Activated CD4-positive, alpha-beta T cell treated with anti-CD3 and anti-CD28 coated beads for 48 hours (primary cell): ENCODE measurements at places on chromosomes 7 and 10.

DNA sequence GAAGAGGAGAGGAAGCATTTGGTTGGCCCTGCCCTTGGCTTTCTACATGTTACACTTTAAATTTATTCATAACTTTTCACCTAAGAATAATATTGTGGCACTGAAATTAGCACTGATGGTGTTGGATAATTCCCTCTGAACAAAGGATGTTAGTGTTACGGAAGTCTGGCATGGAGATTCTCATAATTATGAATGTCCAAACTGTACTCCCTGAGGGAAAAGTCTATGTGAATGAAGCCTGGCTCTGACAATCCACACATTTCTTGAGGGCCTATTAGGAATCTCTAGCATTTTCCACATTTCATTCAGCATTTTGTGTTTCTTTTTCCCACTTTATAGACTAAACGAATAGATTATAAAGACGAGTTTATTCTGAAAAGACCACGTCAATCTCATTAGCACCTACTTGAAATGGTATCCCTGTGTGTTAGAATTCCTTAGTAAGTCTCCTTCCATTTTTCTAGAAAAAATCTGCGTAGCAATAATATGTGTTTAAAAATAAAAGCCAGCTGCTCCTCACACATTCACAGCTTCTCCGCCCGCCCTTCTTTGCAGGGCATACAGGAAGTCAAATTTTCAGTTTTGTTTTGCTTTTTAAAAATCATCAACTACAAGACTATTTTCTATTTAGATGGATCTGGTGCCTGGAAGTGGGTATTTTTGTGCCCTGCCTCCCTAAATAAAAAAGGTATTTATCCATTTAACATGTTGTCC is 131.8 kb upstream of the PALS2 start:
- DNase-seq, result no peak

- DNase-seq, result no peak
Observed at GRCh38 chr10:2244471-2244870, 507.1 kb upstream of the ADARB2 start.

- DNase-seq, result no peak
Observed at GRCh38 chr10:123038782-123039631, 30.2 kb downstream of the ACADSB start.

GRCh38 chr7:157556642-157556944 is 219.8 kb downstream of the DNAJB6 start:
- no peak for DNase-seq

DNA sequence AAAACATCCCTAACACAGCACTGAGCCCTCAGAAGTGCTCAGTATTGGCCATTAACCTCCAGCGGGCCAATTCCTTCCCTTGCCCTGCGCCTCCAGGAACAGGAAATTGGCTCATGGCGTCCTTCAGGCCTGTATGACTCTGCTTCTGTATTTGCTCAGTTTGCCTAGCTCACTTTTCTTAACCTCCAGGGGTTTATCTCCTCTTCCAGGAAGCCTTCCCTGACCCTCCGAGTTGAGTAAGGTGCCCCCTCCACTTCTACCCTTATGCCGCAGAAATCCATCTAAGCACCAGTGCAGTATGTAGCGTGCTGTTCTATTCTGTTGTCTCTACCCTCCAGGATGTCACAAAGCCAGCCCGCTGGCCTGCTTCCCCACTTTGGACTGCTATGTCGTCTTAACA is 1.1 kb upstream of the SFXN4 start:
- no peak for DNase-seq

- no peak for DNase-seq
Observed at GRCh38 chr10:5528989-5529701, 4.4 kb downstream of the CALML3 start.

- DNase-seq, result no peak
Observed at GRCh38 chr7:147510923-147511322, 1079.6 kb upstream of the C7orf33 start.

DNA sequence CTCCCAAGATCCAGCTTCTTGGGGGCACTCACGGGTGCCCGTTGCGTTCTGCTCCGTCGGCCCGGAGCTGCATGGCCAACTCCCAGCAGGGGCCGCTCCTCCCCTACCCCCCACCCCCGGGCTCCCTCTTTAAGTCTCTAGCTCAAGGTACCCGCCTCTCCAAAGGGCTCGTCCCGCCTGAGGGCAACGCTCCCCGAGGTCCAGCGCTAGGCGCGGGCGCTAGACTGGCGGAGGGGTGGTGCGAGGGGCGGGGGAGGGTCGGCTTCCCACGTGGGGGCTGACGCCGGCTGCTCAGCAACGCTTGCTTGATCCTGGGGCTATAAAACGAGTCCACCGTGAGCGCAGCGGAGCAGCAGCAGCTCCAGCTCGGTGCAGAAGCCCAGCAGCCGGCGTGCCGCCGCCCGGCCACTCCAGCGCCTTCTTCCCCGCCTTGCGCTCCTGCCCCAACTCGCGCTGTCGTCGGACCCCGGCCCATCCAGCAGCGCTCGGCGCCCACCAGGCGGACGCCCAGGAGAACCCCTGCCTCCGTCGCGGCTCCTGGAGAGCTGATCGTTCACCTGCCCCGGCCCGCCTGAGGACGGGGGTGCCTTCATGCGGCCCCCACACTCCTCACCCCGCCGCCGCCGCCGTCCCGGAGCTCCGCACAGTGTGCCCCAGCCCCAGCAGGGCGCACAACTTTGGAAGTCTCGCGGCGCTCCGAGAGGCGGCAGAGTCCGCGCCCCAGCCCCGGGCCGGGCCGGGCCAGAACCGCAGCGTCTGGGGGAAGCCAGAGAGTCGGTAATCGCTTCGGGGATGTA is at the start of gene ADRA2A:
Gene ADRA2A (plus strand): TSS at position 348 of the 797 bp plus-strand sequence. CDS start 968 bp downstream, outside the sequence.
- DNase-seq, result peak; percentile 35

GRCh38 chr10:7958442-7958841 is 96.0 kb upstream of the GATA3 start:
- no peak for DNase-seq

- no peak for DNase-seq
Observed at GRCh38 chr10:12473491-12473890, 124.1 kb downstream of the CAMK1D start.

DNA sequence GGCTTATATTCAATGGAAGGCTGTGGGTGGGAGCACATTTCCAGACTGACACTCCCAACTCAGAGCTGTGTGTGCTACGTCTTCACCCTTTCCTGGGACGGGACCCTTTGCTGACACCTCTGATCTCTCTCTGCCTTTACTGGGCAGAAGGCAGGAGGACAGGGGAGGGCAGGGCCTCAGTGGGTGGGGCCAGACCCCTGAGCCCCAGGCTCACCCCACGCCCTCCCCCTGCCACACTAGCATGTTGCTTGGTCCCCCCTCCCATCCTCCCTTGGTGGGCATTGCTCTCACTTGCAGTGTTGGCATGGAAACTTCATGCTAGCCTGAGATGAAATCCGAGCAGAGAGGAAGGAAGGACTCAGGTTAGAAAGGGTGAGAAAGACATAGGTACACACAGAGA is 18.4 kb downstream of the TMEM273 start:
- DNase-seq, result no peak

DNA sequence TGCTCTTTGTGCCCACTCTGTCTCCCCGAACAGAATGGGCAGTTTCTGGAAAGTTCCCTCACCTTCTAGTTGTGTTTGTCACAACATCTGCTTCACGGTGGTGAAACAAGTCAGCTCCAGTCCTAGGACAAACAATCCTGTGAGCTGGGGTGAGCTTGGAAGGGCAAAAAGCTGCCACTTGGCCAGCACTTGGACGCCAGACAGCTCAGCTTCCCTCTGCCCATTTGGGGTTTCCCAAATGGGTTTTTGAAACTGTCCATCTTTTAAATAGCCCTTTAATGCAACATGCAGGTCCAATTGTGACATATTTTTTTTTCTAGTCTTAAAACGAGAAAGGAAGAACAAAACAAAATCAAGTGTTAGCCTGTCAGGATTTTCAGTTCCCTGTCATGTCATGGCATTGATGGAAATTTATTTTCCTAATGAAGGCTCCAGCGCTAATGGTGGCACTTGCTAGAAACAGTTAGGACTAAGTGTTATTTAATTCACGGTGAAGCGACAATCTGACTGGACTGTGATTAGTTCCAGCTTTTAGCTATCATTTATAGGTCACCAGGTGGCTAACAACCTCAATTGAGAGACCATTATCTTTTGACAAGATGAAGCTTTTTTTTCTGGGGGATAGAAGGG is 181.7 kb downstream of the MYOF start:
- DNase-seq, result no peak

GRCh38 chr7:107838816-107839565 is 36.0 kb upstream of the SLC26A3 start:
- DNase-seq, result no peak

DNA sequence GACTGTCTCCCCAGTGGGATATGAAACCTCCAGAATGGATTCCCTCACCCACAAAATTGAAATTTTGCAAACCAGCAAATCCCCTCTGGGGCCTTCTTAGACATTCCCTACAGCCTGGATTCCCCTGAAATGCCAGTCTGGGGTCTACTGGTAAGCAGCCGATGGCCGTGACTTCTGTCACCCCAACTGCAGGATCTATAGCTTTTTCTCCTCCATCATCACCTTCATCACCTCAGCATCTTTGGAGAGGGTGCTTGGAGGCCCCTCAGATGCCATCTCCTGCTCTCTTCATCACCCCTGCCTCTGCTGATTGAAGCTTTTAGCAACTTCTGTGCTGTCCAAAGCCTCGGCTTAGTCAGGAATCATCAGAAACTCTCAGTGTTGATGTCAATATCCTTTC is 2.6 kb upstream of the KCNMA1 start:
- no peak for DNase-seq

- DNase-seq, result no peak
Observed at GRCh38 chr10:88474884-88475844, 108.0 kb downstream of the RNLS start.

GRCh38 chr10:29923416-29923965 is 135.9 kb downstream of the JCAD start:
- no peak for DNase-seq

DNA sequence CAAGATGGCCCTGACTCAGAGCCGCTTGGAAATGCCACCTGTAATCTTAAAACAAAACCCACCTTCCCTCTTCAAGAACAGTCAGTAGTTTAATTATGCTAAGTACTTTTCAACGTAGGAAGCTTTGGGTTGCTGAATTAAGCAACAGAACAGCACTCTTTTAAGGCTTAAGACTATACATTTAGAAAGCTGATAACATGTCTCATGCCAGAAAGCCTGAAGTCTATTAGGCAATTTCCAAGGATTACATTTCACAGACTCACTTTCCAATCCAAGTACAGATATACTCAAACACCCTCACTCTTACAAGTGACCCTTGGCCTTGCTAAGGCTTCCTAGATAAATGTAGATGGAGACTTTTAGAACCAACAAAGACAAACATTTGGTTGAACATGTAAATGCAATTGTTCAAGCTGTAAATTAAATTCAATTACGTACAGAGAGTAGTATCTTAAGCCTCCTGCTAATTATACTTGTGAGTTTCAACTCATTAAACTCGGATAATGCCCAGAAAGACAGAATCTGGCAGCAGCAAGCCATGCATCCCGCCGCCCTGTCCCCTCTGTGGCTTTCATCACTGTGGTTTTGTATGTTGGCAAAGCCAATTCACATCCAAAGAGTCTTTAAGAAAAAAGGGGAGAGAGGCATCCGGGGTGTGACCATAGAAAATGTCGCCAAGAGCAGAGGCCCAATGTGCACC is 283.1 kb upstream of the NRP1 start:
- DNase-seq, result no peak

GRCh38 chr7:127879436-127879835 is 151.8 kb downstream of the LRRC4 start:
- DNase-seq, result no peak
